ENCODE measurements at places on chromosomes 5 and 9. TPM values are rescaled to one million over a fixed set of nuclear protein-coding genes. Genes with fewer than 3 reads are reported as not detected.

The NOXA1 gene
- total RNA-seq = 0.78 TPM

The OTULINL gene
- 23.2 TPM for total RNA-seq

The BTNL8 gene
- not detected for total RNA-seq

The ST6GALNAC4 gene
- 29.8 TPM for total RNA-seq

The PCDHGB6 gene
- total RNA-seq = 1.1 TPM

The GPX3 gene
- 0.61 TPM for total RNA-seq

GRCh38 chr5:178356431-178356872 is 123.8 kb upstream of the PHYKPL start:
- no peak for DNase-seq

GRCh38 chr5:81226949-81227348 is 6.2 kb upstream of the CKMT2 start:
- DNase-seq = no peak

GRCh38 chr9:94745806-94746540 is 19.5 kb downstream of the AOPEP start:
- DNase-seq = no peak

DNA sequence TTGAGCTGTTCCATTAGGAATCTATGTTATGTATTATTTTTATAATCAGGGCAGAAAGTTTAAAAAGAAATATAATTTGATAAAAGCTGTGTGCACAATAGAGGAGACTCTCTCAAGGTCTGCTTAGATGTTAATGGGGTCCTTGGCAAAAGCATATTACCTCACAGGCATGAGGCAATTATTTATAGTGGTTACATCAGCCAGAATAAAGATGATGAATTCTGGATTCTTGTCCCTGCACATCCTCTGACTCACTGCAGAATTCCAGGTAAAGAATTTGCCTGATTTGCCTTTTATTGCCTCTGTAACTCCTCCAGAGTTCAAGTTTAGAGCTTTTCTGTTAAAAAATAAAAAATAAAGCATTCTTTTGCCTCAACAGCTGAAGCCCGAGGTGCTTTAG is 253.6 kb downstream of the MAST4 start:
- DNase-seq = no peak

DNA sequence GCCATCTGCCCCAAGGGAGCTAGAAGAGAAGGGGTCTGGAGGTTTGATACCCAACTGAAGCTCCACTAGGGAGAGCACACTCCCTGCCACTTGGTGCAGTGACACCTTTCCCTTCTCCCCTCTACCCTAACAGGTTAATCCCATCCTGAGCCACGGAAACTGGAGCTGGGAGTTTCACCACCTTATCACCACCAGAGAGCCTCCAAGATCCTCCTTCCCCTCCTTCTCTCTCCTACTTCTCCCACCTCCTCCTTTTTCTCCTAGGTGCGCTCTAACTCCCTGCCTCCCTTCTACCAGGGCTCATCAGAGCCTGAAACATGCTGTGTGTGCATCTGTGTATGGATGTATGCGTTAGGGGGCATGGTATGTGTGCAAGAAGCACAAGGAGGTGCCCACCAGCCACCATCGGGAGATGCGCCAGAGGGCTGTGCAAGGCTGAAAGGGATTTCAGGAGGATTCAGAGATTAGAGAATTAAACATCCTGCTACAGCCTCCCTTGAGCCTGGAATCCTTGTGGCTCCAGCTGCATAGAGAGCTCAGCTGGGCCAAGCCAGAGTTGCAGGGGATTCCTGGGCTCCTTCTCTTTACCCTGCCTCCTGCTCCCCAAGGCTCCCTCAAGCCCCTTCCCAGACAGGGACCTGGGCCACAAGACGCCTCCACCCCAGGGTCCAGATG is 89.8 kb downstream of the PCDH1 start:
- no peak for DNase-seq

DNA sequence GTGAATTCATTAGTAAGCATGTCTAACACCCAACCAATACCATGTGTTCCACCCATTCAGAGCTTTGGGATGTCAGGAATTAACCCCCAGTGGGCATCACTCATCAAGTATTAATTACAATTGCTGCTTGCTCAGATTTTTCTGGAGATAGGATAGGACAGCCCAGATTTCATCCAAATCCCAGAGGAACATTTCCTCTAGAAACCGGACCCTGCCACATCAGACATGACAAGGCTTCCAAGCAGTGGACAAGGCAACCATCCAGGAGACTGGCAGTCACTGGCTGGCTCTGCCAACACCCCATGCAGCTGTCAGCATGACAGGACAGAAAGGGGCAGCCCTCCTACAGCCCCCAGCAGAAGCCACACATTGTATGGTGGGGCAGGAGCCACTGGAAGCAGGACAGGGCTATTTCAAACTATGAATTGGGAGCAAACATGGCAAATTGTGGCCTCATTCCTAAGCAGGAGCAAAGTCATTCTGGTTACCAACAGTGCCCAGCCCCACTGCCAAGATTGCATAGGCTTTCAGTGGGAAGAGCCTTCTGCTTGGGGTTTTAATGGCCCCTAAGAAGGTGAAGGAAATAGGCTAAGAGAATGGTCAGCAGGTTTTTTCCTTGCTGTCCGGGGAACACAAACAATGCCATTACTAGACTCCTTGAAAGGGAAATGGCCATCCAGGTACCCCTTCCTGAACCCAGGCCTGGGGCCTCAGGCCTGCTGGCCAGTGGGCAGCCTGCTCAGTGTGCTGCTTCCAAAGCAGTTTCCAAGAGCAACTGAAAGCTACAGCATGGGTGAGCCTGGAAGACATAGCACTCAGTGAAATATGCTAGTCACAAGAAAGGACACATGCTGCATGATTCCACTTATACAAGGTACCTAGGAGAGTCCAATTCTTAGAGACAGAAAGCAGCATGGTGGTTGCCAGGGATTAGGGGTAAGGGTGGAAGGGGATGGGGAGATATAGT is 294.7 kb upstream of the SLC30A5 start:
- no peak for DNase-seq

GRCh38 chr9:21070171-21070571 is 7.6 kb downstream of the IFNB1 start:
- DNase-seq = peak; percentile 96

GRCh38 chr5:59607138-59607765 is 286.3 kb downstream of the PDE4D start:
- no peak for DNase-seq

GRCh38 chr9:92406477-92406876 is 2.1 kb upstream of the OGN start:
- DNase-seq = no peak

GRCh38 chr9:17462869-17463464 is 115.9 kb upstream of the SH3GL2 start:
- peak; percentile 62 for DNase-seq

DNA sequence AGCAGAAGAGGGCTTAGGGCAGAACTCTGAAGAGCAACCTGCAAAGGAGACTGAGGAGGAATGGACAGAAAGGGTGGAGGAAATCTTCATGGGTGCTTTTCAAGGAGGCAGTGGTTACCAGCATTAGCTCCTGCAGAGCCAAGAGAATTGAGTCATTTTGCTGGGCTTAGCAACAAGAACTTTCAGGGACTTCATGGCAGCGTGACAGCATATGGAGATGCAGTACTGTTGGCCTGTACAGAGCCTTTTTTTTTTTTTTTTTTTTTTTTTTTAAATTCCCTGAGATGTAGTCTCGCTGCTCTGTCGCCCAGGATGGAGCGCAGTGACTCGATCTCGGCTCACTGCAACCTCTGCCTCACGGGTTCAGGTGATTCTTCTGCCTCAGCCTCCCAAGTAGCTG is 296.0 kb upstream of the DMRT1 start:
- DNase-seq = no peak

DNA sequence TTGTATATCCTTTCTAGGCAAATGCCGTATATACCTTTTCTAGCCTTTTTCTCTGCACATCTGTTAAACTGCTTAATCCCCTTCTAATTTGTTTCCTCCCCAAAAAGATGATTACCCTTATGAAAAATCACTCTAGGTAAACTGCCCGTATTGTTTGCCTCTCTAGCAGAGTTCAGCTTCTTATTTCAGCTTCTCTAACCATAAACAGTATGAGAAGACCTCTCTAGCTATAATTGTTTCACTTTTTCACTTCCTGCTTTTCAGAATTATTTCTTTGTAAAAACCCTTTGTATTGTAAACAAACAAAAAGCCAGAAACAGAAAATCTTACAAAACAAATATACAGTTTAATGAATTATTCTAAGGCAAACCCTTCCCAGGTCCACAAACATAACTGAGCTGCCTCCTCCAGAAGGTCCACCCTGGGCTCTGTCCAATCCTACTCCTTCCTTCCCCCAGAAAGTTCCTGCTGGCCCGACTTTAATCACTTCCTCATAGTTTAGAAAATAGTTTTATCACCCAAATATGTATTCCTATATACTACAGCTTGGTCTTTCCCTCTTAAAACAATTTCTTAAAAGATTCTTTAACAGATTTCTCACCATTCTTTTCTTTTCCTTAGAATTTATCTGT is 158.1 kb downstream of the FGF1 start:
- no peak for DNase-seq

DNA sequence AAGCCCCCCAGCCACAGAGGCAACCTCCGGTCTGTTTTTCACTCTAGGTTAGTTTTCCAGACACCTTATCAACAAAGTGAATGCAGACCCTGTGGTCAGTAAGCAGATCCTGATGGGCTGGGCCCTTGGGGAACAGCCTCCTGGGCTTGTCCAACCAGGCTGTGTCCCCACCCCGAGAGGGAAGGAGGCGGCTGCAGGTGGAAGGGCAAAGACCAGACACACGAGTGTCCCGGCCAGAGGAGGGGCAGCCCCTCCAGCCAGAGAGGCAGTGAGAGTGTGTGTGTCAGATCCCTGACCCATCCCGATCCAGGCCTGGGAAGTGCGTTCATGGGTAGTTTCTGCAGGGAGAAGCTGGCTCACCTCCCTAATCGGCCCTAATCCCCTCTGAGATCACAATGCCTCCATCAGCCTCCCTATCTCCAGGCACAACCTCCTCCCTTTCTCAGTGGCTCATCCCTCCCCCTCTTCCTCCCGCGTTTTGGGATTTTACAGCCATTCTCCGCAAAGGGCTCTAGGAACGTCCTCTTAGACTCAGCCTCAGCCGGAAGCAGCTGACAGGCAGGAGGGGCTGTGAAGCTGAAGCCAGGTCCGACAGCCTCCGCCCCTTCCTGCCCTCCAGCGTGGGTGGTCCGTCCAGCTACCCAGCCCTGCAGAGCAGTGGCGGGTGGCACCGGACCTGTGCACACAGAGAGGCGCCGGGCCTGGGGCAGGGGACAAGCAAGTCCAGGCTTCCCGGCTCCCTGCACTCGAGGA is 9.7 kb downstream of the SLC12A7 start:
- no peak for DNase-seq

DNA sequence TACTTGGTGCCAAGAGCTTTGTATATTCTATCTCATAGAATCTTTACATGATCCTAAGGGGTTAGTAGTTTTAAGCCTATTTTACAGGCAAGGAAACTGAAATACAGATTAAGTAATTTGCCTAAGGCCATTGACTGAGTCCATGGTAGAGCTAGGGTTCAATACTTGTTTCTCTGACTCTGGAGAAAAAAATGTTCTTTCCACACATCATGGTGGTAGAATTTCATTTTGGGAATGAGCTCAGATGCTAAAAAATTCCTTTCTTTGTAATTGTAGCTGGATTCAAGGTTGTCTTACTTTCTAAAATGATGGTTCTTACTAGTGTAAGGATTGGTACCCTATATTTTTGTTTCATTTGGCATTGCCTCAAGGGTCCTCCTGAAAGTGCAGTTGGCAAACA is 86.0 kb downstream of the ANKRD55 start:
- DNase-seq = no peak

- DNase-seq = no peak
Observed at GRCh38 chr9:93657331-93658111, 81.1 kb downstream of the PHF2 start.

GRCh38 chr9:111582888-111583287 is 16.6 kb downstream of the PTGR1 start:
- DNase-seq = peak; percentile 30
